ENCODE measurements at places on chromosomes 7 and 10.

DNA sequence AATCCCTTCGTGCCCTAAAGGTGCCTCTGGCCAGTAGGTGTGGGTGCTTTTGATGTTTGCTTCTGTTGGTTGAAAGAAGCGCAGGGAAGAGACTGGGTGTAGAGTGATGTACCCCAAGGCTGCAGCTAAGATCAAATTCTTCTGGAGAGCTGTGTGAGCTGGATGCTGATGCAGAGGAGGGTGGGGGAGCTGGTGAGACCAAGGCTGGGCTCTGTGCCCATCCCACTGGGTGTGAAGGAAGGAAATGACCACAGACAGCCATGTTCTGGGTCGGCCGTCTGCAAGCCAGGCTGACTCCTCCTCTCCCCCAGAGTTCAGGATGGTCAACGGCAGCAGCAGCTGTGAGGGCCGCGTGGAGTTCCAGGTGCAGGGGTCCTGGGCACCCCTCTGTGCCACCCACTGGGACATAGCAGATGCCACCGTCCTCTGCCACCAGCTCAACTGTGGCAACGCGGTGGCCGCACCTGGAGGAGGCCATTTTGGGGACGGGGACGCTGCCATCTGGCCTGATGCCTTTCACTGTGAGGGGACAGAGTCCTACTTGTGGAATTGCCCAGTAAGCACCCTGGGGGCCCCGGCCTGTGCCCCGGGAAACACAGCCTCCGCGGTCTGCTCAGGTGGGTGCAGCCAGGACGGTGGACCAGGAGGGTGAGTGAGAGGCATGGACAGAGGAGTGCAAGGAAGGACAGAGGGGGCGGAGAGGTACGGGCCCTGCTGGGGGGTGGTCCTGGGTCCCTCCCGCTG is 5.1 kb downstream of the SCART1 start:
- DNase-seq, result no peak

- no peak for DNase-seq
Measured at GRCh38 chr10:63707254-63707910, 186.2 kb downstream of the REEP3 start.

GRCh38 chr7:157870644-157871290 is 534.0 kb downstream of the DNAJB6 start:
- no peak for DNase-seq

DNA sequence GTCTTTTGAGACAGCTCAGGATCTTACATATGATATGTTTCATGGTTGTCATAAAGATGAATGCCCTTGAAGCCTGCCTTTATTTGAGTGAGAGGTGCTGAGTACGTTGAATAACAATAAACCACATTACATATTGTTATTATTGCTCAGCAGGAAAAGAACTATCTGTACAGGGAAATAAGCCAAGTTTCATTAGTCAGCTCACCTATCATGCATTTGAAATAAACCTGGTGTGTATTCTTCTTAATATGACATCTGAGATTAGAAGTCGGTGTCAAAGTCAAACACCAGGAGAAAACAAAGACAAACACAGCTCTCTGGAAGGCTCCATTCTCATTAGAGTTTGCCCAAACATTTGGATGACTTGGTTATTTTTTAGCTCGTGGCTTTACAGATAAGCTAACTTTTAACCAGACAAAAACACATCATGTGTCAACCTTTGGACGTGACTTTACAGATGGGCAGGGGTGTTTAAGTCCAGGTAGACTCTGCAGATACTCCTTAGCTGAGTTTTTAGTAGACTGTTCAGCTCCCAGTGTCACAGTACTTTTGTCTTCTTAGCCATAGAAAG is 71.2 kb upstream of the AOAH start:
- no peak for DNase-seq

GRCh38 chr10:34622945-34623344 is 192.2 kb downstream of the PARD3 start:
- no peak for DNase-seq

GRCh38 chr10:60433684-60434083 is 44.0 kb upstream of the ANK3 start:
- DNase-seq, result no peak

- DNase-seq, result no peak
Measured at GRCh38 chr10:24313283-24313682, 104.3 kb downstream of the KIAA1217 start.

- DNase-seq, result no peak
Measured at GRCh38 chr7:44338600-44338999, 13.2 kb upstream of the CAMK2B start.

DNA sequence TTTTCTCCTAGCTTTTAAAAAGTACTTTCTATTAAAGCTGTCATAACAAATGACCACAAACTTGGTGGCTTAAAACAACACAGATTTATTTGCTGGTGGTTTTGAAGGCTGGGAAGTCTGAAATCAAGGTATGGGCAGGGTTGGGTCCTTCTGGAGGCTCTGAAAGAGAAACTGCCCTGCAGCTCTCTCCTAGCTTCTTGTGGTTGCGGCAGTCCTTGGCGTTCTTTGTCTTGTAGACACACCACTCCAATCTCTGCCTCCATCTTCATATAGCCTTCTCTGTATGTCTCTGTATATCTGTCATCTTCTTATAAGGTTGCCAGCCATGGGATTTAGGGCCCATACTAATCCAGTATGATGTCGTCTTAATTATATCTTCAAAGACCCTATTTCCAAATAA is 79.4 kb upstream of the PRR15 start:
- no peak for DNase-seq

- no peak for DNase-seq
Measured at GRCh38 chr7:12030116-12030515, 181.0 kb upstream of the TMEM106B start.

DNA sequence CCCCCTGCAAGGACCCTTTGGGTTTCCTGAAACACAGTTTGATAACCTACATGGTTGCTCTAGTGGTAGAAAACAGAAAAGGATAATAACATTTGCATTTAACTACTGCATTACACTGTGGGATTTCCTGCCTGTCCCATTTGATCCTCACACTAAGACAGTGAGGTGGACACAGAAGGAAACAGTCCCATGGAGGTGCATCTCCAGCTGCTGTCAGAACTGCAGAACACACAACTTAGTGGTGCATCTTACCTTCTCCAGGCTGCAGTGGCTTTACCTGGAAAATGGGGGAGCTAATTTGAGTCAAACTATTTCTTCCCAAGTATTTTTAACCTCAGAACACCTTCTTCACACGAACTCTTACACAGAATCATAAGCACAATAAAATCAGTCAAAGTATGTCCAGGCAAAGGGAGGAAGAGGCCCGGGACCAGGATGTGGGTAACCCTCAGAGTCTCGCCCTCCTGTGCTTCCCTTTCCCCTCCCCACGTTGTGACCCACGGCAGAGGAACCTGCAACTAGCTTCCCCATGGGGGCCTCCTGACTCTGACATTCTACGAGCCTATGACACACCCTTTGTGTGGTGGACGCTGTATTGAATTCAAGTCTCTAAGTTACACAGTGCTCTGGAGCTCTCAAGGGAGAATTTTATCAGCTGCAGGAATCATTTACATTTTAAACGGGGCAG is 33.7 kb downstream of the SCRN1 start:
- DNase-seq, result peak; percentile 28

- no peak for DNase-seq
Measured at GRCh38 chr10:71589617-71590551, 129.7 kb downstream of the C10orf105 start.

DNA sequence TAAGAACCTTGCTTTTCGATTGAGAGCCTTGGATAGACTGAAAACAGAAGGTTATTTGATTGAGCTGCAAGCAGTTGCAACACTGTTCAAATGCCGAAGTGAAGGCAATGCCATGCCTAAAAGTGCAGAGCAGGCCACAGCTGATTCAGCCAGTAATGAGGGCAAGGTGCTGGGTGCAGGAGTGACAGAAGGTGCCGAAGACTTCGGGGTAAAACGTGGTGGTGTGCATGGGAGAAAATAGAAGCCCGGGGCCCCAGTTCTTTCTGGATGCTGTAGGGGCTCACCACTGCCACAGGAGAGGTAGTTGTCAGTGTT is 43.6 kb upstream of the GATAD1 start:
- DNase-seq, result no peak

DNA sequence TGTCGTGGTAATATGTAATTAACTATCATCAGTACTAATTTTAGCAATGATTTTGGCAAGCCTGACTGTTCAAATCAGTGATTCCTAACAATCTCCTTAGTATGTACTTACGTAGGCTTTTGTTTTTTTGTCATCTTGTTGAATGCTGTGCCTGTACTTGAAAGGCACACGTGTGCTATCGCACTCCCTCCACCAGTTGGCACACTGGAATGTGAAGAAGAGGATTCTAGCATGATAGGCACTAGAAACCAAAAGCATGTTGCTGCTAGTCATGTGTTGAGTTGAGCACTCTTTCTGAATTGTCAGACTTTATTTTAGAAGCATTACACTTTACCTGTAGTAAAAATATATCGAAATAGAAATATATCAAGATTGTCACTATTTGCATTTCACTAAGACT is 59.1 kb downstream of the TASOR2 start:
- no peak for DNase-seq

DNA sequence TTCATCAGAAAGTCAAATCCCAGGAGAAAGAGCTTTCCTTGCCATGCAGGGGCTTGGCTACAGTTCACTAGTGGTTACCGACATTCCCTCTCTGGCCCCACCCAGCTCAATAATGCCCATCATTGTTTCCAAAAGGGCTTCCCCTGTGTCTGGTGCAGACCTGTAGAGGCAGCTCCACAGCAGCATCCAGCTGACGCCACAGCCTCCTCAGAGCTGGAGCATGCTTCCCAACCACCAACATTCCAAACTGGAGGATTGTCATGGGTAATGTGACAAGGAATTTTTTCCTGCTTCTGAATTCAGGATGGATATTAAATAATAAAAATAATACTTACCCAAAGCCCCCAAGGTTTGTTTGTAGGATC is 77.4 kb downstream of the ZNF365 start:
- no peak for DNase-seq

- no peak for DNase-seq
Measured at GRCh38 chr7:91347290-91347689, 83.1 kb downstream of the FZD1 start.

GRCh38 chr7:48876087-48876486 is 48.3 kb upstream of the CDC14C start:
- no peak for DNase-seq

- no peak for DNase-seq
Measured at GRCh38 chr10:110504111-110504735, 6.5 kb downstream of the DUSP5 start.

GRCh38 chr10:111204838-111205237 is 128.0 kb downstream of the ADRA2A start:
- no peak for DNase-seq

GRCh38 chr7:38382684-38383083 is 109.2 kb upstream of the TARP start:
- no peak for DNase-seq

- no peak for DNase-seq
Measured at GRCh38 chr10:73907841-73908517, 3.0 kb upstream of the PLAU start.

DNA sequence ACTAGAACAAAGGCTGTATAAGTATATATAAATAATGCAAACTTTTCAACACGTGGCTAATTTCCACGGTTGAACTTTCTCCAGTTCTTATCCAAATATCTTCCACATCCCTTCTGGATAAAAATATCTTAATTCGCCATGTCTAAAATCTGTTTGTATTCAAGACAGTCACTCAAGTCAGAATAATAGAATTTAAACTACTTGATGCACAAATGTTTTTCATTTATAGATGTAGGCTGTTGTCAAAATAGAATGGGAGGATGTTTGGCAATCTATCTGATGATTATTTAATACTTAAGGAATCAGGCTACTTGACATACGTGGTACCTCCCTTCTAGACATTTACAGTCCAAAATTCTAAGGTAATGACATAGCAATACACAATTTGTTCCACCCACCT is 204.3 kb downstream of the TWIST1 start:
- no peak for DNase-seq

DNA sequence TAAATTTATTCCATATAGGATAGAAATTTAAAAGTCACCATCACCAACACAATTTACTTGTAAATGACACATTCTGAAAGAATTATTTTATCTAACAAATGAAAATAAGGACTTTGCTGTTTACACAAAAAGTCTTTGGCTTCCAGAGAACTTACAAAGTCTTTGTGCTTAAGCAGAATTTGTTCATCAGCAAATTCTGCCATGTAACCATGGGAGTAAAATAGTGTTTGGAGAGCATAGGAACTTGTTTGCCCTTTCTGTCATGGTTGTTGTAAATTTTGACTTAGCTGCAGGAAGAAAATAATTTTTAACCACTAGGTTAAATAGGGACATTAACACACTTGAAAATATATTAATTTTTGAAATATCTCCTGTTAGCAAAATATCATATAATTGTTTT is 15.2 kb downstream of the FGL2 start:
- no peak for DNase-seq

- no peak for DNase-seq
Measured at GRCh38 chr10:18501629-18502028, 149.8 kb downstream of the NSUN6 start.

- peak; percentile 46 for DNase-seq
Measured at GRCh38 chr10:101902032-101902819, 58.6 kb upstream of the KCNIP2 start.

GRCh38 chr10:88058750-88059149 is 195.3 kb downstream of the PTEN start:
- no peak for DNase-seq

- DNase-seq, result no peak
Measured at GRCh38 chr10:72502581-72502980, 123.3 kb downstream of the MICU1 start.

GRCh38 chr10:43199088-43199683 is 60.9 kb downstream of the CSGALNACT2 start:
- DNase-seq, result no peak
